CD4-positive, CD25-positive, alpha-beta regulatory T cell (primary cell): ENCODE measurements at places on chromosomes 7 and 10. TPM values are rescaled to one million over a fixed set of nuclear protein-coding genes. Genes with fewer than 3 reads are reported as not detected.

The RASA4 gene
- 67.5 TPM for total RNA-seq

The MSMB gene
- not detected for total RNA-seq

- DNase-seq, result no peak
Observed at GRCh38 chr10:78332012-78332411, 298.3 kb downstream of the RPS24 start.

DNA sequence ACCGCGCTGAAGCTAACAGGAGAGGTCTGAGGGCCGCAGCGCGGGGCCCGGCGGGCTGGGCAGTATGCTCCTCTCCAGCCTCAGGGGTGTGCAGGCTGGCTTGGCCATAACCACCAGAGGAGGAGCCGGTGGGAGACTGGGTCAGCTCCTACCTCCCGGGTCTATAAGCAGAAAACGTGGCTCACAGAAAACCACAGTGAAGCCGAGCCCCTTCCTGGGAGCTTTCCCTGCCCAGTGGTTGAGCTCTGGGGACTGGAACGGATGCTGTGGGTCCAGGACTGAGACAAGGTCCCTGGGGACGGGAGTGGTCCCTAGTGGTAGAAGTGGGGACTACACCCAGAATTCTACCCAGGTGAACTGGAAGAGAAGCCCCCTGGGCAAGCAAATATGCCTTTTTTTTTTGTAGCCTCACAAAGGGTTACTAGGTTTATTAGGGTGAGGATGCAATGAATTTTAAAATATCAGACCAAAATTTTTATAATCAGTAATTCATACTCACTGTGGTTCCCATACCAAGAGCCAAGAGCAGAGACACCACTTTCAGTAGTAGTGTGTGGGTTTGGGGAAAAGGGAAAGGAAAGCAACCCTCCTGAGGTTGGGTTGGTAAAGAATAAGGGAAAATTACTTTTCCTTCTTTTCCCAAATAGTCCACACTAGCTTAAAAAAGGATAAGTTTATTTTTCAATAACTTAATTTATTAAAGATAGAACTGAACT, 67.9 kb upstream of the PRKCQ start:
- DNase-seq, result peak; percentile 76

DNA sequence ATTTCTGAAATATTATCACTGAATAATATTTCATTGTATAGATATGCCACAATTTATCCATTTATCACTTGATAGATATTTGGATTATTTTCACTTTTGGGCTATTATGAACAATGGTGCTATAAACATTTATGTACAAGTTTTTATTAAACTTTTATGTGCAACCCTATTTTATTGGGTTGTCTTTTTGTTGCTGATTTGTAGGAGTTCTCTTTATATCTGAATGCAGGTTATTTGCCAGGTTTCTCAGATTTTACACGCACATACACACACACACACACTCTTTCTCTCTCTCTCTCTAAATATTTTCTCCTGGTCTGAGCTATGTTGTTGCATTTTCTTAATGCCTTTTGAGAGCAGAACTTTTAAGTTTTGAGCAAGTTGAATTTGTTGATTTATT, 36.2 kb downstream of the ADK start:
- DNase-seq, result no peak

DNA sequence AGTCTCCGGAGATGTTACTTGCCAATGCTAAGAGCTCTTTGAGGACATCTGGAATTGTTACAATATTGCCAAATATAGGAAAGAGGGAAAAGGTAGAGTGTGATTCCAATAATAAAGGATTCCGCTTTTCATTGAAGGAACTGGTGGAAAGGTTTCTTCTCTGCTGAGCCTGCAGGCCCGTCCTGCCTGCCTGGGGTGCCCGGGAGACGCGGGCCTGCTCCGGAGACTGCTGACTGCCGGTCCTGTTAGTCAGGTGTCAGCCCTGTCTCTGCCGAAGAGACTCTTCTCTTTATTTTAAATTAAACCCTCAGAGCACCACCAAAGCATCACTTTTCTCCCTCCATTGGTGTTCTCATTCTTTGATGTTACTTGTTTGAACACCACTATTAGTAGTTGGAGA, 2.2 kb downstream of the EGFR start:
- no peak for DNase-seq

DNA sequence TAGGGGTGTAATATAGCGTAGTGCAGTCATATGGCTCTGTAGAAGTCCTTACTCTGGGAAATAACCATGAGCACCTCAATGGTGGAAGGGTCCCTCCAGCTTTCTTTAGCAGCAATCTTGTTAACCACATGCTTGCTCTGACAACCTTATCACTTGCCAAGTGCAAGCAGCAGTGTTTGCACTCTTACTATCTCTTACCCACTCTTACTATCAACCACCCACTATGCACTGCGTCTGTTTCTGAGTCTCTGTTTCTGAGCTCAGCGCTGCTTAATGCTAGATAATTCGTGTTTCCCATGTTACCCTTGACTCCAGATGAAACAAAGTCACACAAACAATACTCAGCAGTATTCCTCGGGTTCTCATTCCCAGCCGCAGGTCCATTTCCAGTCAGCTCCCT, 433.7 kb upstream of the PFKP start:
- DNase-seq, result no peak

DNA sequence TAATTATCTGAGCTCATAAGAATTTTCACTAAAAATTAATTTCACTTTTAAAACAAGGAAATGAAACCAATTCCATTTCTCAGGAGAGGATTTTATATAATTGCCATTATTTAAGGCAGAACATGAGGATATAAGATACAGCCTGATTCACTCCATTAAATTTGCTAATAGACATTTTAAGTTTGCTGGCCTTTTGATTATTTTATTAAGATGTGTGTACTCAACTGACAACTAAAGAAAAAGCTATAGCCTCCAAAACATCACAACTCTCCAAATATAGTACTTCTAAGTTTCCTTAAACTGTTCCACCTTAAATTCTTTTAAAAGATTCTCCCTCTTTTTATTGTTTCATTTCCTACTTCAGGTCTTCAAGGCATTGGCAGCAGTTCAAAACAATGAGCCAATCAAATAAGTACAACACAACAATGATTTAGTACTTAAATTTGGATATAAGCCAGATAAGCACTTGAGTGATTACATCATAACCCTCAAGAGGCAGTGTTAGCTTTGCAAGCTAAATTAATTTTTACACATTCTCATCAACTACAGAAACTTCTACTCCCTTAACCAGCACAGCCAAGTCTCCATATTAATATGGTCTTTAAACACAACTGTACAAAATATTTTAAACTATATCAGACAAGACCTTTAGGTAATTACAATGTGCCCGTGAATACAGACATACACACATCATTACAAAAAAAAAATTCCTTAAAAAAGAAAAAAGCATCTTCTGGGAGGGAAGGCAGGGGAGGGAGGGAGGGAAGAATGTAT, 121.8 kb downstream of the KMT2C start:
- no peak for DNase-seq

DNA sequence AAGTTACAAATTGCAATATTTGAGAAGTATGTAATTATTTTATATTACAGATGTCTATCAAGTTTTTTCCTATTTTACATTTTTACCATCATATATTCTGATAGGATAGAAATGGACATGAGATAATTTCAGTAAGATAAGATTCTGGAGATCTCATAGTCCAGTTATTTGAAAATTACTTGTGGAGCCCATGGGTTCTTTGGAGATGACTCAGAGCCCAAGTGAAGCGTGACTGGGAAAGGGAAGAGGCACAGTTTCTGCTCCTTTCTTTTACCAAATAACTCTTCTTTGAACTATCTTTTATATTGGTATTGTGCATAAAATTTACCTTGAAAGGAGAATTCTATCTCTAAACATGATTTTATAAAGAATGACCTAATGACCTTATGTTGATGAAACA, 2.4 kb downstream of the CD36 start:
- no peak for DNase-seq

DNA sequence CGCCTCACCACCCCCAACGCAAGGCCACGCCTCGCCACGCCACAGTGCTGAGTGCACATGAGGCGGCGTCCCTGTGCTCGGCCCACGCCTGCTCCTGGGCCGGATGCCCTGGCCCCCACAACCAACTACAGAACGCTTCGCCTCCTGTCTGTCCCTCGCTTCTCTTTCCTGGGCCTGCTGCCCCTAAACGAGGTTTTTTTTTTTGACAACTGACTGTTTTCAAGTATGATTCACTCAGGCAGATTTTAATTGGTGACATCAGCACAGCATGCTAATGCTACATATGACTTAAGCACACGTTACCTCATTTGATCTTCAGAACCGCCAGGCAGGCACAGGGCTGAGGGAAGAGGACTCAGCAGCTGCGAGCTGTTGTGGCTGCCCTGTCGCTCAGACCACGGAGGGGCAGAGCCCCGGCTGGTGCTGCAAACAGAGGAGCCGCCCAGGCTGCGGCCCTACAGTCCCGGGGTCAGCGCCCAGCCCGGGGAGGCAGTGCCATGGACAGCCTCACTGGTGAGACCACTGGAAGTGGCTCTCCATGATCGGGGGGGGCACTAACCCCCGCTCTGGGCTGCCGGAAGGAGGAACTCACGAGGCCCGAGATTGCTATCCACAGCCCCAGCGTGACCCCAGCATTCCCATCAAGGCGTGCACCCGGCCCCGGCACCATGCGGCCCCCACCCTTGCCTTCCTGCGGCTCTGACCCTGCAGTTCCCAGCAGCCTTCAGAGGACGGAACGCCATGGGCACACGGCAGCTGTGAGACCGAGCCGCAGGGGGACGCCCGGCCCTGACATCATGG, 212.8 kb downstream of the MAD1L1 start:
- peak; percentile 63 for DNase-seq
